NCI-H1092 (cell line): ENCODE measurements at places on chromosomes 1 and 21.
A peak's percentile ranks its signal among the peaks of the same experiment; 100 is the strongest.

GRCh38 chr1:45401524-45401923, 61.3 kb upstream of the MUTYH start:
- no peak for DNase-seq

DNA sequence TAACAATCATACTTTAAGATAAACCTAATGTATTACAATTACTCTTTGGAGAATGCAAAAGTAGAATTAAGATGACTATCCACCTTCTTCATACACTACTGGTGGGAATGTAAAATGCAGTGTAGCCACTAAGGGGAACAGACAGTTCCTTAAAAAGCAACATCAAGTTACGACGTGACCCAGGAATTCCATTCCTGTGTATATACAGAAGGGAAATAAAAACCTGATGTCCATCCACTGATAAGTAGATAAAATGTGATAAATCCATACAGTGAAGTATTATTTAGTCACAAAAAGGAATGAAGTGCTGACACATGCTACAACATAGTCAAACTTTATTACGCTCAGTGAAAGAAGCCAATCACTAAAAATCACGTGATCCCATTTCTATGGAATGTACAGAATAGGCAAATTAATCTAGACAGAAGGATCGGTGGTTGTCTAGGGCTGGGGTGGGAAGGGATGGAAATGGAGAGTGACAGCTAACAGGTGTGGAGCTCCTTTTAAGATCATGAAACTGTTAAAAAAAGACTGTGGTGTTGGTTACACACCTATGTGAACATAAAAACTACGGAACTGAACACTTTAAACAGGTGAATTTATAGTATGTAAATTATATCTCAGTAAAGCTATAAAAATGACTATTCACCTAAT, 42.1 kb downstream of the NRIP1 start:
- DNase-seq = no peak

DNA sequence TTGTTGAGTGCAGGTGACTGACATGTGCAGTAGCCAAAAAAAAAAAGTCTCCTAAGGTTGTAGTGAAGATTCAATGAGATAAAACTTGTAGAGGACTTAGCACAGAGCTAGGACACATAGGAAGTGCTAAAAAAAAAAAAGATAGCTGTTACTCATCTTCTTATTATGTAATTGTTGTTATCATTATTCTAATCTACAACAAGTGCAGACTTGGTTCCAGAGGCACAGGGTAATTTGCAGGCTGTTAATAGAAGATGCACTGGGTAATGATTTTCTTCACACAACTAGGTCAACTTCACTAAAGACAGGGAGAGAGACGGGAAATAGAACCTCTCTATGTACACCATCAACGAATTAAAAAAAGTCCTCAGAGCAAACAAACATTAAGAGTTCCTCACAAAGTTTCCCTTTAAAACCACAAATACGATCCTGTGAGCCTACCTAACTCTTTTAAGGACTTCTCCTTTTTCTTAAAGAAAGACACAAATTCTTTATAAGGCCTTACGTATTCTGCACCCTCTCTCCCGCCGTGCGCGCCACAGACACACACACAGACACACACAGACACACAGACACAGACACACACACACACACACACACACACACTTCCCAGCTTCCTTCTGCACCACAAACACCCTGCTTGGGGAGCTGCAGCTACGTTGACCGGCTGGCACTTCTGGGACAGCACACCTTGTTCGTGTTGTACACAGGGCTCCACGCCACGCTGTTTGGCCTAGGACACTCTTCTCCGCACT, 49.8 kb upstream of the GADD45A start:
- no peak for DNase-seq

DNA sequence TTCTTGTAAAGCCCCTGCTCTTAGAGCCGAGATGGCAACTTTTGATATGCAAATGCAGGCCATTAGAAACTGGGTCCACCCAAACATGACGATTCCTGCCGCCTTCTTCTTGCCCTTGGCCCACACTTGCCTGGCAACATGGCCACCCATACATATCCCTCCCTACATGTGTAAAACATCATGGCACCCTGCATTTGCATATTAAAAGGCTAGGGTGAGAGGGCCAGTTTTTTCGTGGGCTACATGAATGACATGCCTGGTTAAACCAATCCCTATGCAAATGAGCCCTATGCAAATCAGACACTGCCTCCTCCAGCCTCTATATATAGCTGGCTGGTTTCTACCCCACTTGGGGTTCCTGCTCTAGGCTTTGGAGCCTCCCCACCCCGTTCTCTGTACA, 18.8 kb downstream of the PLA2G2A start:
- no peak for DNase-seq

GRCh38 chr1:19372602-19373001, 60.5 kb downstream of the SLC66A1 start:
- DNase-seq = no peak

GRCh38 chr1:43286533-43286932, 1.2 kb upstream of the C1orf210 start:
- DNase-seq = no peak

DNA sequence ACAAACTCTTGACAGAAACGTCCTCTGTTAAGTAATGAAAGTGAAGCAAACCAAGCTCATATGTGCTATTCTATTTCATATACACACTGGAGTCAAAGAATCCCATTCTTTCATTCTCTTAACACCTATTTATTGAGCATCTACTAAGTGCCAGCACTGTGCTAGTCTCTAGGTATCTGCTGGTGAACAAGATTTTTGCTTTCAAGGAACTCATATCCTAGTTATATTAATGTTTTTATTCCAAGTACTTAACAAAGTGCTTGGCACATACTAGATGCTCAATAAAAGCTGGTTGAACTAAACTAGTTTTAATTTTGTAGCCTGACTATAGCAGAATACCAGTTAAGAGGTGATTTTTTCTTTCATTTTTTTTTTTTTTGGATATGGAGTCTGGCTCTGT, 3.6 kb upstream of the RNF2 start:
- DNase-seq = no peak

GRCh38 chr1:151530461-151530860, 9.6 kb upstream of the TUFT1 start:
- no peak for DNase-seq

DNA sequence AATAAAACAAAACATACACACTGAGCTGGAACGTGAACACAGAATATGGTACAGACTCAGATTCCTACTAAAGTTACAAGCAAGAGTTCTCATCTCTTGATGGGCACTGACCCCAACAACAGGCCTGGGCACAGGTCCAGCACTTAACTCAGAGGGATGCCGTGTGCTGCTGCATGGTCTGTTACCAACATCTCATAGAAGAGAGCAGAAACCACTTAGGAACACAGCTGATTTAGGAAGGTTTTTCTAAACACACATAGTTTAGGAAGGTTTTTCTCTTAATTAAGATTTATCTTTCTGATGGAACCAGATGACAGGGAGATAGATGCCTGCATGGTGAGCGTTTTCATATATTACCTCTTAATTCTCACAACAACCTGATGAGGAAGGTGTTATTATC, 1.5 kb downstream of the GCLM start:
- DNase-seq = peak; percentile 35

DNA sequence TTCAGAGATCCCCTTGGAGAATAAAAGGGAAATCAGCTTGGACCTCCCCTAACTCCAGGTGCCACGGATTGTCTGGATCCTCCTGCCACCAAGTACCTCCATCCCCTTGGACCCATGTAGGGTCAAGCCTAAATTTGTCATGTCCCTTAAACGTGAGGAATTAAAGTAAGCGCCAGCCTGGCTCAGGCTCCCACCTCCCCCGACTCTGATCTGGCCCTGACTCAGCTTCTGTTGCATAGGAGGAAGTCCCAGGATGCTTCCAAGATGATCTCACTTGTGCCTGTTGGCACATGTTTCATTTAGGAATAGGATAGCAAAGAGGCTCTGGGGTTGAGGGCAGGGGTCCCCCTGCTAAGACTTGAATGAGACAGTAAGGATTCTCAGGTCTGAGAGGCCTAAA, 231.9 kb upstream of the JUN start:
- no peak for DNase-seq

- DNase-seq = no peak
Measured at GRCh38 chr1:91011726-91012125, 10.1 kb downstream of the ZNF644 start.

GRCh38 chr21:18722193-18722592, 318.6 kb upstream of the TMPRSS15 start:
- DNase-seq = no peak

GRCh38 chr1:17819129-17819802, 64.1 kb downstream of the ACTL8 start:
- no peak for DNase-seq

- no peak for DNase-seq
Measured at GRCh38 chr1:70277875-70278274, 56.7 kb downstream of the SRSF11 start.

DNA sequence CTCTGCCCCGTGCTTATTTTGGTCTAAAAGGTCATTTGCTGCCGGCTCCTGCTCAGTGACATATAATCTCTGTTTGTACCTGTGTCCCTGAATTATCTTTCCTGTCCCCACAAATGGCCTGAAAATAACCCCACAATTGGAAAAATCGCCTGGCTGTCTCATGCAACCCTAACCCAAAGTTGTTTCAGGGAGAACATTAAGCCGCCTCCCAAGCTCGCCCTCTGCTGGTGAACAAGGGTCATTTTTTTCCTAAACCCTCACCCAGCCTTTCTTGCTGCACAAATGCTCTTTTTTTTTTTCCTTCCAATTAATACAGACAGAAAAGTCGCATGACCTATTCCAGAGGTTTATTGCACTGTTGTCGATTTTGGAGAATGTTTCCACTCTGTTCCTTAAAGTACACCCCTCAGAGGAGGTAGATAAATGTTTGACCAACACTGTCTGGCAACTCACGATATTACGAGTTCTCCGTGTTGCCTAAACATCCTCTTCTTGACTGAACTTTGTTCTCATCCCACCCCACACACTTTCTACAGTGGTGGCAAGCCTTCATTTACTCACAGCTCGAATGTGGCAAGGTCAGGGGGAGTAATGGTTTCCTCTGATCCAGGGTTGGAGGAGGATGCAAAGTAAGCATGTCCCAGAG, 148.7 kb downstream of the ZZZ3 start:
- DNase-seq = no peak

GRCh38 chr21:41831866-41832595, 47.1 kb downstream of the PRDM15 start:
- DNase-seq = no peak

DNA sequence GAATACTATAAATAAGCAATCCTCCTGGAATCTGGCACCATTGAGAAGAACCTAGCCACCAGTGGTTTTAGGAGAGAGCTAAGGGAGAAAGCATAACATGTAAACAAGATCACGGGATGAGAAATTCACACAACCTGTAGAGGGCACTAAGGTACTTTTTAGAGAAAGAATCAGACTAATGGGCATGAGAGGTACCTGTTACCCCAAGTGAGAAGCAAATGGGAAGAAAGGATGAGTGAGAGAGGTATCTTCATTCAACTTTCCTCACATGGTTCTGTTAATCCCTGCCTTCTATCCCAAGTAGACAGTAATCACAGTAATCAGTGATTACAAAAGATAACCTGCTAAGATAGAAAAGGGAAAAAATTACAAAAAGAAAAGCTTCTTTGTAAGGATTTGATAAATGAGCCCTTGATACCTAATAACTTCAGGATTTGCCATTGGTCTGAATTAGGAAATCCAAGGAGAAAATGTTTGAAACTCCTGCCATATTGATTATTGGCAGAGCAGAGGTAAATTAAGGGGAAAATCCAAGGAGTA, 251.1 kb upstream of the ADGRL2 start:
- peak; percentile 36 for DNase-seq

GRCh38 chr1:158246650-158247049, 7.6 kb upstream of the CD1A start:
- no peak for DNase-seq

- DNase-seq = no peak
Measured at GRCh38 chr1:115293899-115294298, 44.1 kb downstream of the NGF start.

DNA sequence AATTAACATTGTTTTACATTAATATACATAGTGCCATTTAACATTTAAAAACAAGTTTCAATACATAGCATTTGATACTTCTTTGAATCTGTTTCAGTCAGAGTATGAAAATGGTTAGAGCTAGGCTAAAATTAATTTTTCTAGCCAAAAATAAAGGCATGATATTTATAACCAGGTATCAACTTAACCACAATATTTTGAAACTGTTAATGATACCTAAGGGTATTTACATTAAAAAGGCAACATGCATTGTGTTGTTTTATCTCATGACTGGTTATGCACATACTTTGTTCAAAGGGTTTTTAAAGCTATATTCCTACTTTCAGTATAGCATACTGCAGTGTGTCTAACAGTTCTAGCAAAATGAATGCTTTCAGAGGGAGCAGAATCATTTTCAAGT, 130.0 kb downstream of the HS2ST1 start:
- DNase-seq = no peak

GRCh38 chr1:185735701-185736064, 1.5 kb downstream of the HMCN1 start:
- DNase-seq = no peak

GRCh38 chr21:26070121-26070520, 100.4 kb downstream of the APP start:
- no peak for DNase-seq

DNA sequence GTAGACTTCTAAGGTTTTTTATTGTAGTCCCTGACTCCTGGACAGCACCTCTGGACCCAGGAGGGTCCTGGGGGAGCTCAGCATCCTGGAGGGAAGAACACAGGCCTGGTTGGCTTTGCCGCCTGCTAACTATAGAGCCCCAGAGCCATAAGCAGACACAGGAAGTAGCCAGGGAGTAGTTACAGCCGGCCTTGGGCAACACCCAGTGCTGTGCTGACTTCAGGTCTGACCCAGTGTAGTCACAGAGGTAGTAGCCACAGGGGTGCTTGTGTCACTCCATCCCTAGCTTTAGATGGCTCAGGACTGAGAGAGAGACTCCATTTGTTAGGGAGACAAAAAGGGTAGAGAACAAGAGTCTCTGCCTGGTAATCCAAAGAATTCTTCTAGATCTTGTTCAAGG, 21.9 kb downstream of the MCOLN2 start:
- no peak for DNase-seq

DNA sequence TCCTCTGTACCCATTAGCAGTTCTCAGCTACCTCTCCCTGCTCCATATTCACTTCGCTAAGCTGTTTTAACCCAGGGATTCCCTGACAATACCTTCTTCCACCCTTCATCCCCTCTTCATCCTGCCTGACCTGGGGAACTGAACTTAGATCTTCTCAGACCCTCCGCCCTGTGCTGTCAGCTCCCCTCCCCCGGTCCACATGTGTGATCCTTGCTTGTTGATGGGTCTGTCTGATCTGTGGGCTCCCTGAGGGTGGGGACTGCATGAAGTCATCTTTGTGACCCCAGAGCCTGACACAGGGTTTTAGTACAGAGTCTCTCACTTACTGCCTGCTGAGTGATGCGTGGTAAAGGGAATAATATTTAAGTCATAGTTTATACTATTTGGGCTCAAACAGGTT, 11.8 kb downstream of the CHAF1B start:
- no peak for DNase-seq
